Activated naive CD8-positive, alpha-beta T cell treated with anti-CD3 and anti-CD28 coated beads, Interleukin-2, amount 50 U/mL, for 24 hours (primary cell): ENCODE measurements at places on chromosomes 2 and 18.
A peak's percentile ranks its signal among the peaks of the same experiment; 100 is the strongest.

DNA sequence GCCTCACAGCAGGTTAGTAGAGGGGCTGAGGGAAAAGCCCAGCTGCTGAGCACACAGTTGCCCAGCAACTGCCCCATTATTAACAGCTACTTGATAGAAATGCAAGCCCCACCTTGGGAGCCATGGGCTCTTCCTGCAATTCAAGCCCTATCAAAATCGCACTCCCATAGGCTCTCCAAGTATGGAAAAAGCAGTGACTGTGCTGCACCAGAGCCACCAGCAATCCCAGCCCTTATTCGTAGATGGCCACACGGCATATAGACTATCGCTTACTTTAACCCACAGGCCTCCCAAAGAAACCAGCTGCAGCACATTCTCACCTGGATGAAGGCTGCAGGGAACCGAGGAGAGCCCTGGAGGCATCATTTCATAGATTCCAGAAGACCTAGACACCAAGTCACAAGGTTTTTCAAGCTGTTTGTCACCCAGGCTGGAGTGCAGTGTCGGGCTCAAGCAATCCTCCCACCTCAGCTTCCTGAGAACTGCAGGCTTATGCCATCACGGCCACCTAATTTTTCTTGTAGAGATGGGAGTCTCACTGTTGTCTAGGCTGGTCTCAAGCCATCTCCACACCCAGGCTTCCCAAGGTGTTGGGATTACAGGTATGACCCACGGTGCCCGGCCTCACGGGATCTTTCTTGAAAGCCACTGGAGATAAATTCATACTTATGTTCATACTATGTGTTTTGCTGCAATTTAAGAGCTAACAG lies 11.3 kb downstream of the NCL start:
- DNase-seq = peak; percentile 33

DNA sequence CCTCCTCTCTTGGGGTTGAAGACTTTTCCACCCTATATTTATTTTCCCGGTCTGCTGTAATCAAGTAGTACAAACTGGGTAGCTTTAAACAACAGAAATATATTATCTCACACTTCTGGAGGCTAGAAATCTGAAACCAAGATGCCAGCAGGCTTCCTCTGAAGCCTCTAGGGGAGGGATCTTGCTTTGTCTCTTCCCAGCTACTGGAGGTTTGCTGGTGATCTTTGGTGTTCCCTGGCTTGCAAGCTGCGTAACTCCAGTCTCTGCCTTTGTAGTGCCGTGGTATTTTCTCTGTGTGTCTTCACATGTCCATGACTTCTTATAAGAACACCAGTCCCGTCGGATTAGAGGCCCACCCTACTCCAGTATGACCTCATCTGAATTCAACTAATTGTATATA lies 44.4 kb downstream of the MYO3B start:
- DNase-seq = no peak

DNA sequence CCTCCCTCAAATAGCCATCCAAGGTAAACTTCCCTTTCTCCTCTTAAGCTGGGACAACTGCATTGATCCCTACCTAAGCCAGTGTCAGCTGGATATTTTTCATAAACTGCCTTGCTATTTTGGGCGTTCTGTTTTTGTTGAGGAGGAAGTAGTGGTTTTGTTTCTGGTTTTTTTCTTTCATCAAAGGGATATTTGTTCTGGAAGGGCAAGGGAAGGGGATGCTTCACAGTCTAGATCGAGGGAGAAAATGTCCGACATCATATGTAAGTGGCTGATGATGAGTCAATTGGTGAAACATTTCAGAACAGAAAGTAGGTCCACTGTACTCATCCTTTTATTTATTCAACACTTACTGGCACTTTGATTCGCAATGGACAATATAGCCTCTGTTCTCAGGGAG lies 31.0 kb downstream of the TANC1 start:
- DNase-seq = no peak

DNA sequence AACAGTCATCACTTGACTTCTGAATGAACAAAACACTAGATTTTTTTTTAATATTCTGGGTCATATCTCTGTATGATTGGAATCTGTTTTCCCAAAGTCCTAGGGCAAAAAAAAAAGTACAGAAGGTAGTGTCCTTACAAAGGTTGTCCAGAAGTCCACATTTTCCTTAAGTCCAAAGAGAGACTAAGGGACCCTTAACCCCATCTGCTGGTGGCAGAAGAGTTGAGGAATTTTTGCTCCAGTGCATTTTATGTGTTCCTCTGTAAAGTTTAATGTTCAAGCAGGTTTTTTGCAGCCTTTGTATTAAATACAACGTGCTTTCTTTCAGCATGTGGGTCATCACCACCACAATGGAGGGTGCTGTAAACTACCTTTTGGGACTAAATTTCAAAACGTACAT lies 215.9 kb downstream of the SP3 start:
- DNase-seq = no peak

GRCh38 chr18:56312551-56313335 lies 325.6 kb downstream of the TXNL1 start:
- DNase-seq = no peak

DNA sequence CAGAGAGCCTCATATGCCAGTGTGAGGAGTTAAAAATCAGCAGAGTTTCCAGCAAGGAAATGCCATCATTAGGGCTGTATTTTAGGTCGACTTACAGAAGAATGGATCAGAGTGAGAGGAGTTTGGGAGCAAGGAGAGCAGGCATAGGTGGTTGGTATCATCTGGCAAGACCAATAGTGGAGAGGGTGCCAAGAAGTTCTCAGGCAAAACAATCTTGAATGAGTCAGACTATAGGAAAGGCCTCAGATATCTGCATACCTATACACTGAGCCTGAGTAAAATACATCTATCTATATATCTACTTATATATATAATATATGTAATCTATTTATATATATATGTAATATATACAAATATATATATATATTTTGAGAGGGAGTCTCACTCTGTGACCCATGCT lies 57.3 kb downstream of the TMEFF2 start:
- DNase-seq = no peak
